ENCODE measurements at places on chromosomes 1 and 21.

- H3K27ac ChIP-seq, result peak overlapping the region; percentile 93
- H3K4me1 ChIP-seq, result peaks cover 54% of the 10 kb centered on the region
- H3K4me3 ChIP-seq, result no peak overlapping the region
- H3K36me3 ChIP-seq, result no peaks in the 10 kb centered on the region
- no peaks in the 10 kb centered on the region for H3K27me3 ChIP-seq
- DNase-seq, result no peak
These were observed 51.7 kb downstream of the WLS start for GRCh38 chr1:68180441-68181164.

GRCh38 chr1:234916840-234917239 lies 211.8 kb downstream of the TOMM20 start:
- H3K4me3 ChIP-seq, result no peak overlapping the region
- no peaks in the 10 kb centered on the region for H3K36me3 ChIP-seq
- H3K27me3 ChIP-seq, result no peaks in the 10 kb centered on the region
- H3K27ac ChIP-seq, result no peak overlapping the region
- no peak for DNase-seq

GRCh38 chr21:24023936-24024335 lies 1583.3 kb downstream of the MRPL39 start:
- no peak overlapping the region for H3K4me3 ChIP-seq
- H3K36me3 ChIP-seq, result no peaks in the 10 kb centered on the region
- peaks cover 10% of the 10 kb centered on the region for H3K4me1 ChIP-seq
- DNase-seq, result no peak
- H3K27me3 ChIP-seq, result no peaks in the 10 kb centered on the region

GRCh38 chr1:62908168-62908695 lies 124.3 kb downstream of the ATG4C start:
- no peak overlapping the region for H3K4me3 ChIP-seq
- H3K27ac ChIP-seq, result no peak overlapping the region
- DNase-seq, result no peak
- H3K27me3 ChIP-seq, result no peaks in the 10 kb centered on the region
- no peaks in the 10 kb centered on the region for H3K36me3 ChIP-seq

GRCh38 chr1:115252585-115252984 lies 85.5 kb downstream of the NGF start:
- no peak for DNase-seq
- H3K4me1 ChIP-seq, result no peaks in the 10 kb centered on the region
- no peak overlapping the region for H3K4me3 ChIP-seq
- H3K27ac ChIP-seq, result no peak overlapping the region

GRCh38 chr1:223123011-223123610 lies 19.9 kb downstream of the TLR5 start:
- no peaks in the 10 kb centered on the region for H3K36me3 ChIP-seq
- no peak for DNase-seq
- no peak overlapping the region for H3K27ac ChIP-seq
- H3K4me3 ChIP-seq, result peak overlapping the region; percentile 62
- no peaks in the 10 kb centered on the region for H3K27me3 ChIP-seq

GRCh38 chr1:151815716-151816327 lies 10.6 kb upstream of the LINGO4 start:
- DNase-seq, result peak; percentile 92
- H3K36me3 ChIP-seq, result no peaks in the 10 kb centered on the region
- peaks cover 48% of the 10 kb centered on the region for H3K4me1 ChIP-seq
- no peaks in the 10 kb centered on the region for H3K27me3 ChIP-seq

GRCh38 chr1:21525340-21525717 lies 16.1 kb downstream of the ALPL start:
- DNase-seq, result no peak
- no peaks in the 10 kb centered on the region for H3K4me1 ChIP-seq
- H3K27me3 ChIP-seq, result peaks cover 50% of the 10 kb centered on the region
- H3K4me3 ChIP-seq, result no peak overlapping the region
- no peak overlapping the region for H3K27ac ChIP-seq

GRCh38 chr1:32508761-32509160 lies 30.5 kb upstream of the ZBTB8A start:
- H3K4me1 ChIP-seq, result no peaks in the 10 kb centered on the region
- H3K36me3 ChIP-seq, result no peaks in the 10 kb centered on the region
- DNase-seq, result no peak
- no peak overlapping the region for H3K4me3 ChIP-seq

GRCh38 chr1:43584204-43584603 lies 53.5 kb downstream of the PTPRF start:
- H3K27me3 ChIP-seq, result no peaks in the 10 kb centered on the region
- H3K27ac ChIP-seq, result no peak overlapping the region
- DNase-seq, result no peak
- H3K4me1 ChIP-seq, result no peaks in the 10 kb centered on the region
